Sciatic nerve (tissue), 2 donors: ENCODE measurements at places on chromosomes 7 and 10.

DNA sequence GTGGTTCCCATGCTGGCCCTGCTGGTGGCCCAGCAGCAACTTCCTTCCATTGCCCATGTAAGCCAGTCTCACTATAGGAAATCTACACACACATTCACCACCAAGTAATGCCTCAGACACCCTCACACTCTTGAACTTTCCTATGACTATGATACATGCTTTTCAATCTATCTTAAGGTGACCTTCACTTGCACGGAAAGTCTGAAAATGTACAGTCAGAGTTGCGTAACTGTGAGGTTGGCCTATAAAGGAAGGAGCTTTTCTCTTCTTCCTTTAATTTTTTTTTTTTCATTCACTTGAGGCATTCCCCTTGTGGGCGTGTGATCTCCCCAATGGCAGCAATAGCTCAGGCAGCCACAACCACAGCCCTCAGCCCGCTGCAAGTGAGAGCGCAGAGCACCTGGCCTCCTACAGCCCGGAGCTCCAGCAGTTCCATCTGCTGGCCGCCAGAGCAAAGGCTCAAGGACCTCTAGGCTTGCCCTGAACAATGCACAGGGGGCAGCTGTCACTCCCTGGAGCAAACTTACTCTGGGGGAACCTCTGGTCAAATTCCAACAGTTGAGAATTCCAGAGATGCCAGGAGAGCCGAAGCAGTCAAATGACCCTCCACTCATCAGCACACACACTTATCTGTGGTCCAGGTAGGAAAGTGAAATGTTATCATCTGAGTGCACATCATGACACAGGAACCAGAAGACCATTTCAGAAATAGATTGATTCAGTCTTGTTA lies 123.1 kb upstream of the ADO start:
- DNase-seq = no peak

GRCh38 chr7:77917500-77918262 lies 119.1 kb downstream of the PHTF2 start:
- no peak for DNase-seq

GRCh38 chr10:19966751-19967150 lies 150.5 kb downstream of the PLXDC2 start:
- DNase-seq = no peak

- no peak for DNase-seq
Measured at GRCh38 chr7:2007551-2007950, 225.2 kb downstream of the MAD1L1 start.

DNA sequence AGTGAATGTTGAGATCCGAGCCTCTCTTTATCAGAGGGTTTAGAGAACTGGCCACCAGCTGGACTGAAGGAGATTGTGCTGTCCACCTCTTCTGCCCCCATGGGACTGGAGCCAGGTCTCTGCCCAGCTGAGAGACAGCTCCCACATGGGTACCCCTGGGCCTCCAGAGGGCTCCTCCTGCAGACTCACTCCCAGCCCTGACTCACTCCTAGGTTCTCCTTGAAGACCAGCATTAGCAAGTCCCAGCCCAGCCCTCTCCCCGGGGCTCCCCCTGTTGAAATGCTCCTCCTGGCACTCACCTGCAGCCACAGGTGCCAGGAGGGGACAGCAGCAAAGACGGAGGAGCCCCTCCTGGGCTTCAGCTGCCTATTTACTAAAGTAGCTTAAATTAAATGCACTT lies 126.9 kb downstream of the CXCL12 start:
- no peak for DNase-seq

- DNase-seq = no peak
Measured at GRCh38 chr7:39810710-39811109, 139.3 kb upstream of the CDK13 start.

DNA sequence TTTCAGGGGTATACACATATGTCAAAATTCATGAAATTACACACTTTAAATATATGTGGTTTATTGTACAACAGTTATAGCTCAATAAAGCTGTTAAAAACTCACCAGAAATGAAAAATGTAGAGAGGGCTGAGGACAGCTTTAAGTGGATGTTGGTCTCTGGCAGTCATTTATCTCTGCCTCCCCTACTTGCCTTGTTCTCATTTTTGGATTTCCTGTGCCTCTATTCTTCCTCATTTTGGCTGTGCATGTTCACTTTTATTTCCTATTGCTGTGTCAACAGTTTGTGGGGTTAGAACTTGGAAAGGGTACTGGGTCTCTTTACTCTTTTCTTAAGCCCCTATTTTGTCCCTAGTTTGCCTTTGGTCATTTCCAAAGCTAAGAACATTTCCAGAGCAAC lies 18.6 kb upstream of the MEST start:
- no peak for DNase-seq

GRCh38 chr7:138625849-138626230 lies 75.3 kb downstream of the SVOPL start:
- no peak for DNase-seq

- DNase-seq = no peak
Measured at GRCh38 chr10:6237199-6237530, 34.4 kb downstream of the PFKFB3 start.

- no peak for DNase-seq
Measured at GRCh38 chr7:115941703-115942268, 88.8 kb downstream of the TFEC start.

DNA sequence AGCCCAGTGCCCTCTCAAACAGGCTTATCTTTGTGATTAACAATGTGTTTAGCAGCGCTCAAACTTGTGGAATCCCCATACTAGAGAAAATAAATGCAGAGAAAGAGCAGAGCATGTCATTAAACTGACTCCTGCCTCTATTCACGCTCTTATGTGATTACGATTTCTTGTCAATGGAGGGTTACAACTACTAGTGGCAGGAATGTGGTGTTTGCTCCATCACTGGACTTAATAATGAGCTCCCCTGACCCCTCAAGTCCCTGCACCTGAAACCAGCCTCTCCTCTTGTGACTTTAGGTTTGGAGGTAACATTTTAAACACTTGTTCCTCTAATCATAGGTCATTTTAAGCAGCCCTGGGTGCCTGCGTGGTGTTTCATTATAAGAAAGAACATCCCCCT lies 121.9 kb downstream of the PLPP4 start:
- DNase-seq = no peak

DNA sequence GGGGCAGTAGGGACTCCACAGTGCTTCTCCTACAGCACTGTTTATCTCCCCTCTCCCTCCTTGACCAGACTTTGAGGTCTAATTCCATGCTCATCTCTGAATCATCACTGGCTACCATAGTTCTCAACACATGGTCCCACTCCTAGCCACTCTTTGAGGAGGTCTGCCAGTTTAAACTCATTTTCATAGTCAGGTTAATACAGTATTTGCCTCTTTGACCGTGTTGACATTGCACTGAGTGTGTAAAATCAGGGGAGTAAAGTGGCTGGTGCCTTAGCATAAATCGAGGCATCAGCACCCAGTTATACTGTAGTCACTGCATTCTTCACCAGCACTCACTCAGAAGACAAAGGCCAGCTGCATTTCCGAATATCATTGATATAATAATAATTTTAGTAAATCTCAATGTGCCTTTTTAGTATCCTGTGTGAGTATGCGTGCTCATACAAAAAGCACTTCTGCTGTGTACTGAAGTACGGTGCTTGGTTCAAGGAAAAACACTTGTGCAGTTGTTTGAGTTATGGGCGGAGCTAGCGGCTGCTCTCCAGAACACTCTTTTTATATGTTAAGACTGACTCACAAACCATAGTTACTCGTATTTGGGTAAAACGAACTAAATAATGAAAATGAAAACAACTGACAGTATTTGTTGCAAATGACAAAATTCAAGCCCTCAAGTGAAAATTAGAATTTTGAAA lies 89.7 kb downstream of the GALNT11 start:
- DNase-seq = no peak

- DNase-seq = no peak
Measured at GRCh38 chr10:124683814-124684213, 60.4 kb downstream of the FAM53B start.

- no peak for DNase-seq
Measured at GRCh38 chr10:58016614-58017013, 251.1 kb downstream of the IPMK start.

- DNase-seq = no peak
Measured at GRCh38 chr10:79229071-79229541, 118.2 kb upstream of the PPIF start.

GRCh38 chr7:14201353-14201752 lies 211.9 kb upstream of the ETV1 start:
- DNase-seq = no peak

- DNase-seq = peak; percentile 5
Measured at GRCh38 chr10:131071721-131072120, 239.8 kb downstream of the TCERG1L start.

GRCh38 chr10:62610649-62611229 lies 193.8 kb upstream of the ADO start:
- peak; percentile 69 for DNase-seq

DNA sequence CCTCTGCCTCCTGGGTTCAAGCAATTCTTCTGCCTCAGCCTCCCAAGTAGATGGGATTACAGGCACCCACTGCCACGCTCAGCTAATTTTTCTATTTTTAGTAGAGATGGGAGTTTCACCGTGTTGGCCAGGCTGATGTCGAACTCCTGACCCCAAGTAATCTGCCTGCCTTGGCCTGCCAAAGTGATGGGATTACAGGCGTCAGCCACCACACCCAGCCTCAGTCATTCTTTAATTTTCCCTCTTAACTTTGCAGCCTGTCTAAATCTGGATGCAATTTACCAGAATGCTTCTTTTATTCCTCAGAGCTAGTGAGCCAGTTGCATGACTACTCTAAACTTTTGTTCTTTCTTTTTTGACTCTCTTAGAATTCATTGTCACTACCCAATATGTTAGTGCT lies 90.5 kb upstream of the CSTF2T start:
- DNase-seq = no peak

GRCh38 chr7:136637813-136638212 lies 230.6 kb upstream of the CHRM2 start:
- DNase-seq = no peak

- DNase-seq = no peak
Measured at GRCh38 chr7:49767719-49768118, 5.7 kb upstream of the VWC2 start.

DNA sequence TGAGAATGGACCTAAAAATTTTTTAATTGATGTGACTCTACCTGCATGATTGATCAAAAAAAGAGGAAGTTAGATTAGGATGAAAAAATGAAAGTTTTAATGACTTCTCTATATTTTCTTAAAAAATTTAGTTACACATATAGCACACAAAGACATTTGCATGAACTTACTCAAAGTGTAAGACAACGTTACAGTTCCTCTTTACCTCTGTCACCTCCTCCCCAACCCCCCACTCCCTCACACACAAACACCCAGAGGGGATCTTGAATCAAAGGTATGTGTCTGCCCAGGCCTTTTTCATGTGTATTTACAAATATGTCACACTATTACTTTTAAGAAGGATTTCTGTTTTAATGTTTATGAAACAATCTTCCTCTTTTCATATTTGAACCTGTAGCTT lies 20.6 kb upstream of the CDCA7L start:
- DNase-seq = no peak

DNA sequence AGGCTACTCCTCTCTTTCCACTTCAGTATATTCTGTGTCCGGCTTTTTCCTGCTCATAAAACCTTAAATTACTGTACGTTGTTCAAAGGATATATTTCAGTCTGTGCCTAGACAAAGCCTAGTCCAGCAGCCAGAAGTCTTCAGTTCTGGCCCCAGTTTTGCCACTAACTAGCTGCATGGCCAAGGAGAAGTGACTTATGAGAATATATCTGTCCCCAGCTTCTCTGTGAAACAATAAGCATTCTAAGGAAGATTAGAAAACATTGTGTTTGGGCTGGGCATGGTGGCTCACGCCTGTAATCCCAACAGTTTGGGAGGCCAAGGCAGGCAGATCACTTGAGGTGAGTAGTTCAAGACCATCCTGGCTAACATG lies 105.0 kb upstream of the HDAC9 start:
- DNase-seq = no peak

DNA sequence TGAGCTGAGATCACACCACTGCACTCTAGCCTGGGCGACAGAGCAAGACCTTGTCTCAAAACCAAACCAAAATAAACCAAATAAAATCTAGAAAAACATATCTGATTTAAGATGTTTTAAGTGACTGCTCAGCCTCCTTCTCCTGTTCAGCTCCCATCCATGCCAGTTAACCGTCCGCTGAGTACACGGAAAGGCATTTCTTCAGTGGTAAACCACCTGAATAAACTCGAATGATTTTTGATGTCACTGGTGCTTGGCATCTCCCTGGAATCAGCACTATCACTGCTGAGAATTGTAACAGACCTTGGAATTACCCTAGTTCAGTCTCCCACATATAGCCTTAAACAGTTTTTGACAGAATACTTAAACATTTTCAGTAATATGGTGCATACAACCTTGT lies 24.1 kb upstream of the NRCAM start:
- no peak for DNase-seq

DNA sequence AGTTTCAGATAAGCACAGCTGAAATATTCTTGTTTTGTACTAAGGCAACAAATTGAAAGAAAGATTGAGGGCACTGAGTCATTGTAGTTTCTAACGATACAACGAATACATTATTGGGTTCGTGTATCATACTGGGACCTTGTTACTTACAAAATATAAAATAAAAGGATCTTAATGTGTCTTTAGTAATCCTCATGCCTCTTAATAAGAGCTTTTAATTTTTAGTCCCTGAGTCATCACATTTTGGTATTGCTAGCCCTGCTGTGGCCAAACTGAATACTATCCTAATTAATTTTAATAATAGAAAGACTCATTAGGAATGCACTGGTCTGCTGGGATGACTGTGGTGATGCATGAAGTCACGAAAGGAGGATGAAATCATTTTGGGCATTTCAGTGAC lies 309.7 kb downstream of the EXOC4 start:
- DNase-seq = no peak

GRCh38 chr7:45092100-45092930 lies 3.5 kb upstream of the NACAD start:
- DNase-seq = no peak

- DNase-seq = no peak
Measured at GRCh38 chr10:25178411-25178810, 3.6 kb downstream of the GPR158 start.

- no peak for DNase-seq
Measured at GRCh38 chr7:1918881-1919525, 248.9 kb downstream of the ELFN1 start.

DNA sequence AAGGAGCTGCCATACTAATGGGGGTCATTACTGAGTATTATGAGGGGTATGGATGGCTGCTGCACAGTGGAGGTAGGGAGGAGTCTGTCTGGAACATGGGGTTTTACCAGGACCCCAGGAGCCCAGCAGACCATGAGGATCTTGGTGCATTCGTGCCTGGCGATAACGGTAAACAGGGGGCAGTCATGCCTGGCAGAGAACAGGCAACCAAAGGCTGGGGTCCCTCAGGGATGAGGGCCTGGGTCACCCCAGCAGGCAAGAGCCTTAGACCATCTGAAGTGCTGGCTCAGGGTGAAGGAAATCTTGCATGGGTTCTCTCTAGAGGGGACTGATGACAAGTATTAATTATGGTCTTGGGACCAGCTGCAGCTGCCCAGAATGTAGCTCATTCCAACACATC lies 46.1 kb downstream of the MYL10 start:
- DNase-seq = peak; percentile 23

DNA sequence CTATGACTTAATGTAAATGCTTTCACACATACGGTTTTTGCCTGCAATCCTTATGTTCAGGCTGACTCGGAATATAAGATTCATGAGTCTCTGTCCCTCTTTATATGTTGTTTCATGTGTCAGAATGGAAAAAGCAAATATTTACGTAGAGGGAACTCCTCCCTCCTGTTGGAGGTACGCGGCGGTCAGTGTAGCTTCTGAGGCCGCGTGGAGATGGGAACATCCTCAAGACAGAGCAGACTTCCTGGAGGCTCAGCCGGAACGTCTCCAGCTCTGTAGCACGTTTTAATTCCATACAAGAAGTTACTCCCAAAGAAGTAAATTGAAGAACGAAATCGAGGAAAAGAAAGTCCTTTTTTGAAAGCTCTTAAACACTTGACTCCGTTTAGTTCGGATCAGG lies 248.3 kb downstream of the EBF3 start:
- DNase-seq = no peak
